HS-27A (cell line): ENCODE measurements at places on chromosomes 2 and 18.

DNA sequence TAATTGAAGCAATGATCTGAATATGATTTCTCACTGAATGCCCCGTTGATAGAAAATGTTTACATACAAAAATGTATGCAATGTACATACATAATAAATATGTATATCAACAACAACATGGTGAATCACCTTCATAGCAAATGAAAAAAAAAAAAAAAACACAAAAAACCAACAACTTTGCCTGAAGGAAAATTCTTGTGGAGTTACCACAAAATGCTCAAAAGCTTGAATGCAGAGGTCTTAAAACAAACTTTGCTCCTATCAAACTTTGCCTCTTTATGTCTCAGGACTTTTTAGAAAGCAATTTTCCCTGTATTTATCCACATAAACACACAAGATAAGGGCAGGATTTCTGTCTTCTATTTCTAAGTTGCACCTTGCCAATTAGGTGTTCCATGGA is 92.9 kb upstream of the SIX2 start:
- no peak for DNase-seq

DNA sequence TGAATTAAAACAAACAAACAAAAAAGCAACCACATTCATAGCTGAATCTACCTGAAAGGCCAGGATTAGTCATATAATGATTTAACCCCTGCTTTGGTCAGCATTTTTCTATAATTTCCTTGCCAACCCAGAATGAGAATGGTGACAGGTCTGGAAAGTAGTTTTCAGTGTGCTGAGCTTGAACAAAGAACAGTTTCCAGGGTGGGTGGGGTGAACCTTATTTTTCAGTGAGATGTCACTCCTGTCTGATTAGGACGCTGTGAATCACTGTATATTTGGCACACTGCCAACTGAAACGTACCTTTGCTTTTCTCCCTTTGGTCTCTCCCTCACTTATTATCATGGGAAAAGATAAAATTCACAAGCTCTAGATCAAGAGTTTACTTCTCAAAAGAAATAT is 35.0 kb upstream of the DSC1 start:
- DNase-seq: no peak

GRCh38 chr2:101828673-101829334 is 131.3 kb downstream of the MAP4K4 start:
- no peak for DNase-seq

DNA sequence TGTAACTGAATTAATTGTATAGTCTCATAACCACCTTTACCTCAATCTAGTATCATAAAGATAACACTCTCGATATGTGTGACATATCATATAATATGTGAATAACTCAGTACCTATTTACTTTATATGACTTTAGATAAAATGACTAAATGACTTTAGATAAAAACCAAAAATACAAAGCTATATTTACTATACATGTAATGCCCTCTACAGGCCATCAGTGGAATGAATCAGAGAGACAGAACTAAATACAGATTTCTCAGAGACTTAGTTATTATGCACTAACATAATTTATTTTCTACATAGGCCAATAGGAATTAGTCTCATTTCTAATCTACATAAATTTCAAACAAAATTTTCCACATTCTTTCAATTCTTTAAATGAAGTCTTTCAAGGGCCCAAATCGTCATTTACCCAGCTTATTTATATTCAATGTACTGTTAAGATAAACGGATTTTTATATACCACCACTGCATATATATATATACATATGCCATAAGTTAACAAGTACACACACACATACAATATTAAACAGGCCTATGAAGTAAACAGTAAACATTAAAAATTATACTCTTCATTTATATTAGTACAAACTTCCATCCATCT is 219.9 kb downstream of the EXOC6B start:
- no peak for DNase-seq

DNA sequence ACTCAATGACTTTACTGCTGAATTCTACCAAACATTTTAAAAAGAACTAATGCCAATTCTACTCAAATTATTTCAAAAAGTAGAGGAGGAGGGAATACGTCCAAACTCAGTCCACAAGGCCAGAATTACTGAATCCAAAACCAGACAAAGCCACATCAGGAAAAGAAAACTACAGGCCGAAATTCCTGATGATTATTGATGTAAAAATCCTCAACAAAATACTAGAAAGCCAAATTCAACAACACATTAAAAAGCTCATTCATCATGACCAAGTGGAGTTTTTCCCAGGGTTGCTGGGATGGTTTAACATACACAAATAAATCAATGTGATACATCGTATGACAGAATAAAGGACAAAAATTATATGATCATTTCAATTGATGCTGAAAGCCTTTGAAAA is 103.9 kb upstream of the UBE2E3 start:
- no peak for DNase-seq

DNA sequence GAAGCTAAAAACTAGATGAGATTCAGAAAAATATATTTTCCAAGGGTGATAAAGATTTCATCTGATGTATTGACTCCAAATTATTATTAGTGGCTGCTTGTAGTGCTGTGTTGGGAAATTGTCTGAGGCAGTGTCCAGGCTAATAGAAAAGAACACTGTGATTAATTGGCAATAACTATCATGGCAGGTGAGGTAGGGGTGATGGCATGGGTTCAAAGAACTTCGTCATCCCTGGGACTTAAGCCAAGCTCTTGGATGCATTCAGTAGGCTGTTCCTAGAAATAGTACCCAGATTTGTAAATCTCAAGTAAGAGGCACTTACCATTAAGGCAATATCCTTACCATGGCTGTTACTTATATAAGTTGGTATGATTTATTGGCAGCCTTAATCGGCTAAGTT is 13.2 kb upstream of the RAPGEF4 start:
- no peak for DNase-seq

GRCh38 chr18:74115046-74115445 is 32.6 kb downstream of the FBXO15 start:
- no peak for DNase-seq

GRCh38 chr2:181252262-181253148 is 204.7 kb upstream of the ITGA4 start:
- no peak for DNase-seq

GRCh38 chr18:2146092-2146491 is 425.2 kb downstream of the METTL4 start:
- DNase-seq: no peak

DNA sequence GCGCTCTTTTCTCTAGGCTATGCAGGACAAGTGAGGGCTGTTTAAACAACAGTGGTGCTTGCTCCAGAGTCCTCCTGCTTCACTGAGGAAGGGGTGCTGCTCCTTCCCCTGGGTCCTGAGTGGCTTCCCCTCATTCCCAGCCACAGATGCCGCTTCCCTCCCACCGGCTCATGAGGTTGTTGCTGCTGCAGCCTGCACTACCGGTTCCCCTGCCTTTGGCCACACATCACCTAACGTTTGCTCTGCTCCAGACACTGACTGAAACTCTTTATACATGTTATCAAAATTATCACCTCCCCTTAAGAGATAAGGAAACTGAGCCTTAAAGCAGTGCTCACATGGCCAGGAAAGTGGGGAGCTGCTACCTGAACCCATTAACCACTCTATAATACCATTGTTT is 130.8 kb upstream of the LGALSL start:
- no peak for DNase-seq

- no peak for DNase-seq
Measured at GRCh38 chr2:150484006-150484405, 3.5 kb downstream of the RND3 start.

DNA sequence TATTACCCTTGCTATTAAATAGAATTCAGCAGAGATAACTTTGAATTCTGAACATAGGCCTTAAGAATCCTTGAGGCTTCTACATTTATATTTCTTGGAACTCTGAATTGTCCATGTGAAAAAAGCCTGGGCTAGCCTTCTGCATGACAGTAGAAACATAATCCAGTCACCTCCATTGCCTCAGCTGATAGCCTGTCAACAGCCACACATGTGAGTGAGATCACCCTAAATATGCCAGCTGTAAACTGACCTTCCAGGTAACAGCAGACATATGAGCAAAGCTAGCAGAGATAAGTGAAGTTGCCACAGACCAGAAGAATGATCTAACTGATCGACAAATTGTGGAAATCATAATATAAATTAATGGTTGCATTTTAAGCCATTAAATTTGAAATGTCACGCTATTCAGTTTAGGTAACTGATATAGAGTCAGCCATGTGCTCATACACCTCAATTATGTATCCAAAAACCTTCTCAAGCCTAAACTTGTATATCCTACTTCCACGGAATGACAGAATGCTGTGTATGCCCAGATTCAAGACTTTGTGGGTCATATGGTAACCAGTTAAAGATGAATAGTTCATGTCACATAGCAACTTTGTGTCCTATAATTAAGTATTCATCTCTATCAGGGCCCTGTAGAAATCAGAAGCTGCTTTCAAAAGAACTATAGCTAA is 48.1 kb upstream of the SETBP1 start:
- no peak for DNase-seq

- no peak for DNase-seq
Measured at GRCh38 chr2:26067980-26068507, 34.2 kb downstream of the RAB10 start.

DNA sequence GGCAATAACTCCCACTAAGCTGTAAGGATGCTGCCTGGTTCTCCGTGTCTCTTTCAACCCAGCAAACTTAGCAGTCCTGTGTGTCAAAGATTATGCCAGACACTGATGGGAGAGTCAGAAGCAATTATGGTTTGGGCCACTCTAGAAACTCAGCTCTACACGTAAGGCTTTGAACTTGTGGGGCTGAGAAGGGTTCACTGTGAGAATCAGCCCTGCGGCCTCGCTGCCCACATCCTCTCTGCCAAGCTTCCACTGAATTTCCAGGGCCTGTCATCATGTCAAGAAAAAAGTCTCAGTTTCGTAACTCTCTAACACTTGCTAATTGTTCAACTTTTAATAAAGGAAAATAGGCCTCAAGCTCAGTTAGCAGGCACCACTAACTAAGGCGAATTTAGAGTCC is 308.8 kb upstream of the LYPD1 start:
- no peak for DNase-seq

- DNase-seq: no peak
Measured at GRCh38 chr18:47528343-47528742, 276.9 kb upstream of the SKOR2 start.

DNA sequence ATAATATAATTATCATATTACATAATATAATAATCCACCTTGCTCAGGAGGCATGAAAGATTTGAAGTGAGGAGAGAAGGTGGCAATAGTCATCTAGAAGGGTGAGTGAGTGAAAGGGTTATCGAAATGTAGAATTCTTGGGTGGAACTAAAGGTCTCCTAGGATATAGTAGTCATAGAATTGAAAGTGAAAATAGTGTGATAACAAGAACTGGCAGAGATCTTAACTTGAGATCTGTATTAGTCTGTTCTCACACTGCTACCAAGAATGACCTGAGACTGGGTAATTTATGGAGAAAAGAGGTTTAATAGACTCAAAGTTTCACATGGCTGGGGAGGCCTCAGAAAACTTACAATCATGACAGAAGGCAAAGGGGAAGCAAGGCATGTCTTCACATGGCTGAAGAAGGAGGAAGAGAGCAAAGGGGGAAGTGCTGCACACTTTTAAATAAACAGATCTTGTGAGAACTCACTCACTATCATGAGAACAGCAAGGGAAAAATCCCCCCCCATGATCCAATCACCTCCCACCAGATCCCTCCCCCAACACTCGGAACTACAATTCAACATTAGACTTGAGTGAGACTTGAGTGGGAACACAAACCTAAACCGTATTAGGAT is 351.5 kb downstream of the NR4A2 start:
- no peak for DNase-seq

DNA sequence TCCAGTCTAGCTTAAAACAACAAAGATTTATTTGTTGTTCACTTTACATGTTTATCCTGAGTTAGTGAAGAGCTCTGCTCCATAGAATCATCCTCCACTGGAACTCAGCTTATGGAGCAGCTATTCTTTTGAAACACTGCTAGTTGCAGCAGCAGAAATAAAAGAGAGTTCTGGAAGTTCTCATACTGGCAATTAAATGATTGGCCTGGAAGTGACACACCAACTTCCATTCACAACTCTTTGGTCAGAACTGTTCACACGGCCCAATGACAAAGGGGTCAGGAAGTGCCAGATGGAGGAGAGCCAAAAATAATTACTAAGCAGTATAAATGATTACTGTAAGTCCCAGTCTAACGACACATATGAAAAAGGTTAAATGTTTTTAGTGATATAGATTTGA is 39.1 kb downstream of the FBXO11 start:
- DNase-seq: peak; percentile 42

DNA sequence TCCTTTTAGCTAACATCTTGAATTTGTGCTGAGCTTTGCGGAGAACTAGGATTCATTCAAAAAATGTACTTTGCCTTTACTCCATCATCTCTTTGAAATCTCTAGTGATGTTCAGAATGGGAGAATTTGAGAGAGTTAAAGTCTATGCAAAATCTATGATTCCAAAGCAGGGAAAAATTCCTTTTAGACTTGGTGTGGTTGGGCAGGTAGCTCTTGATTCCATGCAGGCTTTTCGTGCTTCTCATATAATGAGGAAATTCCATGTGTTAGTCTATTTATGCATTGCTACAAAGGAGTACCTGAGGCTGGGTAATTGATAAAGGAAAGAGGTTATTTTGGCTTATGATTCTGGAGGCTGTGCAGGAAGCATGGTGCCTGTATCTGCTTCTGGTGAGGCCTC is 258.9 kb upstream of the EPHA4 start:
- DNase-seq: no peak

- no peak for DNase-seq
Measured at GRCh38 chr18:30277676-30278075, 764.9 kb downstream of the DSC3 start.

DNA sequence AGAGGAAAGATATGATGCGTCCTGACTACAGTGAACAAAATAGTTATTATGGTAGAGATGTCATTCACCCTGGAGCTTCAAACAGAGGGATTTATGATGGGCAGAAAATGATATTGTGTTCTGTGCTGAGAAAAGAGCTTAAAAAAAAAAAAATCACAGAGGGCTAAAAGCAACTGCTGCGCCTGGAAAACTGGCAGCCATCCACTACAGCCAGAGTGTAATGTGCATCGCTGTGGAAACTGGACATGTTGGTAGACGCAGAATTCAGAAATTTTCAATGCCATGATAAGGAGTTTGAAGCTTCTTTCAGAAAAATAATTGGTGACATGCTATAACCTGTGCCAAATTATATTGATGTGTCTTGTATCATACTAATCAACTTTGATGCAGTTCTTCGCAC is 122.9 kb upstream of the SOX11 start:
- no peak for DNase-seq

- no peak for DNase-seq
Measured at GRCh38 chr2:101809698-101810097, 112.2 kb downstream of the MAP4K4 start.

DNA sequence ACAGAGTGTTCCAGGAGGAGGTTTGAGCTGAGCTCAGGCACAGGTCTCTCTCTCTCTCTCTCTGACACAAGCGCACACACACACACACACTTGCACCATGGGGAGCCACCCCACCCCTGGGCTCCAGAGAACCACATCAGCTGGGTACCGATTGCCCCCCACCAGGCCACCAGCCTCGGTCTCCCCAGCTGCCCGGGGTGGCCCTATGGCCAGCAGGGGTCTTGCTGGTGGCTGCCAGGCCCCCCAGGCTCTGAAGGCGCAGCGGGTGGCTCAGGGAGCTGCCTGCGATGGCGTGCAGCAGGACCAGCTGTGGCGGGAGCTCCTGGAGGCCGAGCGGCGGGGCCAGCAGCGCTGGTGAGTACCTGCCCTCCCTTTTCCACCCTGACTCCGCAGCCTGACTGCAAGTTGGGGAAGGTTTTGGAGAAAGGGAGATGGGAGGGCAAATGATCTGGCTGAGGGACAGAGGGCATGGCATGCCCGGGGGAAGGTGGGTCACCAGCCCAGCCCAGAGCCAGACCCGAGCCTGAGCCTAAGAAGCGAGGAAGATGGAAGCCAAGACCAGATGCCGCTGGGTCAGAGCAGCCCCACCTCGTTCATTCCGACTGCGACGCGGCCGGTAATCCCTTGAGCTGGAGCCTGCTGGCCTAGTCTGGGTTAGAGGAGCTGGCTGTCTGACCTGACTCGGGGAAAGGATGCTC is 21.9 kb upstream of the SLC66A3 start:
- no peak for DNase-seq
